Heart left ventricle (tissue), 16 donors: ENCODE measurements at places on chromosomes 16 and 17.

DNA sequence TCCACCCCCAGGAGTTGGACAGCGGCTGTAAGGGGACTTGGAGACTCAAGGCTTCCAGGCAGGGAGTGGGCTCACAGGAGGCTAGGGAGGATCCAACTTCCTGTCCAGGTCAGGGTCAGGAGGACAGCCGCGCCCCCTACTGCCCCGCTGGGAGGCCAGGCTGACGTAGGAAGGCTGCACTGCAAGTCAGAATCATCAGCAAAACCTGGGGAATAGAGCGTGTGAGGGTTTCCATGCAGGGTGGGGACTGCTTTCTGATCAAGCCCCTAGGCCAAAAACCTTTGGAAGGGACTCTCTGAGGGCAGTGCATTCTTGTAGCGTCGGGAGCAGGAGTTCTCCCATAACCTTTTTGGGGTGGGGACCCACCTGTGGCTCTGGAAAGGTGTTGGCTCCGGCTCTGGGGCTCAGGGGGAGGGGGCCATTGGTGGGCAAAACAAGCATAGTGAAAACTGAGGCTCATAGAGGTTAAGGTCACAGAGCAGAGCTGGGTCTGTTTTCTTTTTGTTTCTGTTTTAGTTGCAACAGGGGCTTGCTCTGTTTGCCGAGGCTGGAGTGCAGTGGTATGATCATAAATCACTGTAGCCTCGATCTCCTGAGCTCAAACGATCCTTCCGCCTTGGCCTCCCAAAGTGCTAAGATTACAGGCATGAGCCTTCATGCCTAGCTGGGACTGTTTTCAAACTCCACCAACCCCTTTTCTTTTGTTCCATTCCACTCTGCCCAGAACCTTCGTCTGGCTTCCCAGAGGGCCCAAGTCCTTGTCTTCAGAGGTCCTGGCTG lies 22.1 kb downstream of the RAI1 start:
- no peak for DNase-seq

DNA sequence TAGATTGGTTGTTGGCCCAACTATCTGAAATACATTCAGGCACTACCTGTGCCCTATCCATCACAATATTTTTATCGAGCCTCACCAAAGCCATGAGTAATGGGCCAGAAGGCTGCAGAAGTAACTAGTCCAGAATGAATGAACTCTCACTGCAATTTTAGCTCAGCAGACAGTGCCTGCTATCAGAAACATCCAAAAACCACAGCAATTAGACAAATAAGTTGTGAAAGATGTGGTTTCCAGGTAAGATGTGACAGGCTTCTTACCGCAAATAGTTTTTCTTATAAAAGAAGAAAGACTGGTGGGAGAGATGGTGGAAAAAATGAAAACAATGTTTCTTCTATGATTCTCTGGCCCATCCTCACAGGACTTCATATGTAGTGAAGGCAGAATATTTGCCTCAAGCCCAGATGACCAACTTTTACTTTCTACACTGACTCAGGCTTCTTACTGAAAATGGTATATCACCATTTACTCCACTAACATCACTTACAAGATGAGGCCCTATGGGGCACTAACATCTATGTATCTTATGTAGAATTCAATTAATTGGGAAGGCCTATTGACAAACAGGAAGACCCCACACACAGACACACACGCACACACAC lies 9.8 kb upstream of the RFFL start:
- DNase-seq = no peak

GRCh38 chr17:8831234-8831849 lies 32.2 kb upstream of the MFSD6L start:
- DNase-seq = no peak

GRCh38 chr17:73435412-73435811 lies 123.6 kb upstream of the CDC42EP4 start:
- DNase-seq = no peak

GRCh38 chr17:53472586-53472985 lies 350.1 kb upstream of the KIF2B start:
- DNase-seq = no peak

- DNase-seq = no peak
Observed at GRCh38 chr17:63595132-63595531, 5.6 kb upstream of the TACO1 start.

DNA sequence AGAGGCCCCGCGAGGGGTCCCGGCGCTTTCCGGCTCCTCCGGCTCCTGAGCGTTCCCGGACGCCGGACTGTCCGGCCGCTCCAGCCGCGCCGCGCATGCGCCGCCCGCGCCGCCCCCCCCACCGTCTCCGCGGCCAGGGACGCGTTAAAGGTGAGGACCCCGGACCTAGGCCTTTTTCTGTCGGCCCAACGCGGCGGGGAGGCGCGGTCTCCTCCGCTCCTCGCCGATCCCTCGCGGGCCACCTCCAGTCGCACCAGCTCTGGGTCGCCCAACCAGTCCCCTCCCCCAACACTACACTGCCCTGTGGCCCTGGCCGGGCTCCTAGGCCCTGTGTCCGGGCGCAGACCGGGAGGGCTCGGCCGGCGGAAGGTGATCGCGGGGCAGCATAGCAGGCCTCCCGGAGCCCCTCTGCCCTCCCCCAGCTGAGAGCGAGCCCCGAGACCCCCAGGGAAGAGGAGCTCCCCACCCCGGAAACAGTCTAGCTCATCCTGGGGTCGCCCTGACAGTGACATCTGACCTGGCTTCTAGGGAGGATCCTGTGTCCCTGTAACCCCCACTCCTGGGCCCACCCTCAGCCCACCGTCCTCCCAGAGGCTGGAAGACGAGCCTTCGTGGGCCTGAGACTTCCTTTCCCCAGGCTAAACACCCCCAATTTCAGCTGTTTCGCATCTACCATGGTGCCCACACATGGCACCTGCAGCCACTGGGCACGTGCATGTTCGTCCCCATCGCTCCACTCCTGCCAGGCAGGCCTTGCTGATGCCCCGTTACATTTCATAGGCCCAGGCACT lies 14.7 kb upstream of the BCAR1 start:
- peak; percentile 77 for DNase-seq

DNA sequence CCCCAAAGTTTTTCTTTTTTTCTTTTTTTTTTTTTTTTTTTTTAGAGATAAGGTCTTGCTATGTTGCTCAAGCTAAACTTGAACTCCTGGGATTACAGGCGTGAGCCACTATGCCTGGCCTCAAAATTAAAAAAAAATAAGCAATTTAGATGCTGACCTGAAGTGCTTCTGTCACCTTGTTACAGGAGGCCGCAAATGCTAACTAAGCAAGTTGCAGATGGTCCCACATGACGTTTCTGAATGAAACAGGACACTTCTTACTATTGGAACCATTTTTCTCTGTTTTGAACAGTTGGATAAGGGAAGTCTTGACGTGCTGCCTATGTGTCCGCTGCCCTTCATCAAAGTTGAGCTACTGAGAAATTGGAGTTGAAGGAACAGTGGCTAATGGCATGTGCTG lies 8.8 kb downstream of the ANKRD40CL start:
- DNase-seq = no peak

GRCh38 chr17:29582772-29583171 lies 6.7 kb downstream of the GIT1 start:
- DNase-seq = peak; percentile 23

DNA sequence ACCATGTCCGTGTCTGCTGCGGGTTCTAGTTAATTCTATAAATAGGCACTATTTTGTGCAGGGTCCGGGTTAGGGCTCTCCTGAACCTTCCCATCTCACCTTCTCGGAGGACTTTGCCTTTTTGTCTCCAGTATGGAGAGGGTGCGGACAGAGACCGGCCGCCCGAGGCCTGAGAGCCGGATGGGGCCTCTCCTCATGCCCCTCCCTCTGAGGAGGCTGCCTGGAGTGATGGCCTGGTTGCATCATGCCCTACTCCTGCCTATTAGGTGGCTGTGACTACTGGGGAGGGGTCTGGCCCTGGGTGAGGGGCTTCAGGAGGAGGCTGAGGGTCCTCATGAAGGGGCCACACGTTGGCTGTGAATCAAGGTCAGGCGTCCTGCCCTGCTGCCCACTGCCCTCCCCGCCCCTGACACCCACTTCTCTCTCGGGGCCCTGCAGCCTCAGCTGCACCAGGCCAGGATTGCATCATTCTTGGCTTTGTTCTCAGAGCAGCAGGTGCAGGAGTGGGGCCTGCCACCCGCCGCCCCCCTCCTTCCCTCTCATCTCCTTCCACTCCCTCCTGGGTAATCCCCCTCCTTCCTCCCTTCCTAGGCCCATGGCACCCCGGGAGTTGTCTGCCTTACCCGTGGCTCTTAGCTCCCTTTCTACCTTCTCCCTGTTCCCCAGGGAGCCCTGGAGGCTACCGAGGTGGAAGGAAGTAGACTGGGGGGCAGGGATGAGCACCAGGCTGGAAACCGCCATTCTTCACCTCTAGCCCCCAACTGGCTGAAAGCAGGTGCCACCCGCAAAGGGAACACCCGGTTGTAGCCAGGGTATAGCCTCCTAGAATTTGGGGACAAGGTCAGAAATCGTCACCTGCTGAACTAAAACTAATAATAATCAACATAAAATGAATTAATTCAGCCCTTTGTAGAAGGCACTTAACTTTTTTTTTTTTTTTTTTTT lies 12.7 kb upstream of the ARHGAP23 start:
- no peak for DNase-seq
